ENCODE measurements at places on chromosomes 6 and 20.

DNA sequence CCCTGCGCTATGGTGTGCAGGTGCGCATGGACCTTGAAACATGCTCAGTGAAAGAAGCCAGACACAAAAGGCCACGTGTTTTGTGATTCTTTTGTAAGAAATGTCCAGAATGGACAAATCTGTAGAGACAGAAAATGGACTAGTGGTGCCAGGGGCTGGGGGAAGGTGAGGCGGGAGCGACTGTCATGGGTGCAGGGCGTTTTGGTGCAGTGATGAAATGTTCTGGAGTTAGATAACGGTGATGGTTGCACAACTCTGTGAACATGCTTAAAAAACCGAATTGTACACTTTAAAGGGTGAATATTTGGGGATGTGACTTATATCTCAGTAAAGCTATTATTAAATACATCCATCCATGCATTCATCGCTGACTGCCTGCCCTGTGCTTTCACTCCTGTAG lies 31.7 kb upstream of the NTSR1 start:
- no peak for DNase-seq

DNA sequence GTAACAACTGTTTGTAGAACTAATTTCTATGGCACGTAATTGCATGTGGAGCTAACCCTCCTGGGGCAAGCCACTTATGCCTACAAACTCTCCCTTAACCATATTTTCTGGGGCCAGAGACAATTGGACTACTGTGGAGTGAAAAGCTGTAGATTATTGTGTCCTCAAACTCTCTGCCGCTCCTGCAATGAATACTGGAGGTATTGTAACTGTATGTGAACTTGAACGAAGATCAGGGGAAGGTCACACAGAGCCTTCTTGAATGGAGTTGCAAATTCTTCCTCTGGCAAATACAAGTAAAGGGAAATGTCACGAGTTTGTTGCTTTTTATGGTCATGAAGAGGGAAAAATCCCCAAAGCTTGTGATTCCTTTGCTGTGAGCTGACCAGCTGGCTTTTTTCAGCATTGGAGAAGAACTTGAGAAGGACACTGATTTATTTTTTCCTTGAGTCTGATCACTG lies 18.2 kb downstream of the AKAP12 start:
- DNase-seq: no peak

DNA sequence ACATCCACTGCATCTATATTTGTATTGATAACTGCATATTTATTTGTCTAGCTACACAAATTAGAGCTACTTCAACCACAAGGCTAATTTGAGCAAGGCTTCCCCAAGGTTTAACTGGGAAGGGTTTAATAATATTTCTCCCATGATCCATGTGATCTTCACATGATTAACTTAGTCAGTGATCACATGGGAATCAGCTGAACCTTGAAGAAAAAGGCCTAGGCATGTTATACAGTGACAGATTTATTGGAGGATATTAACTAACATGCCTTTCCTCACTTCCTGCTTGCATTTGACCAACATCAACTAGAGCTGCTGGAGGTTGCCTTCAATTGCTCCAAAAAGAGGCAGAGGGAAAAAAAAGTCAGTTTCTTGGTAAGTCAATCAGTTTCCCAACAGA lies 417.0 kb downstream of the HAO1 start:
- DNase-seq: no peak

DNA sequence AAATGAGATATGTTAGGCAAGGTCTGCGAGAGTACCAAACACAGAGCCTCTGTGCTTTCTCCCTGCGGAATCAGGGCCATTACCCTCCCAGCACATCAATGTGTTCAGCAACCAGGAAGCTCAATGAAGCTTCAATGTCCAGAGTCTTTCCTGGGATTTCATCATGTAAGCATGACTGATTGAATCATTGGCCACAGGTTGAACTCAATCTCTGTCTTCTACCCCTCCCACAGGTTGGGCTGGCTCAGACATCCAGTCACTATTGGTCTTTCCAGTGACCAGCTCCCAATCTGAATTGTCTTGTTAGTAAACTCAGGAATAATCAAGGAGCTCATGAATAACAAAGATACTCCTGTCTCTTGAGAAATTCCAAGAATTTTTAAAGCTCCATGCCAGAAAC lies 2.7 kb upstream of the DTD1 start:
- DNase-seq: no peak

- no peak for DNase-seq
These were observed 387.3 kb upstream of the EPHA7 start for GRCh38 chr6:93806409-93807270.

DNA sequence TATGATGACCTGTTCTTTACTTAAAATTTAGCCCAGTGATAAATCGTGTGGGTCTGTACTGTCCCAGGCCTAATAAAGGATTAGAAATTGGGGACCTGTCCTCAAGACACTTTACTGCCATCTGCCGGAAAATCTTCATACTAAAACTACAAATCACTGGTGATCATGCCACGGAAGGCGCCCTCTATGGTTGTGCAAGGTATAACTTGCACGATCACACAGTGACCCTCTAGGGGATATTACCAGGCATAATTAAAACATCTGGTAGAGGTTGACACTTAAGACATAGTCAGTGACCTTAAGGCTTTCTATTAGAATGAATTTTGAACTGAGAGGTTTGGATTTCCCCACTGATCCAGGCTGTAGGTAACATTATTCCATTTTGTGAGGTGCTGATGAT lies 172.6 kb downstream of the BMP2 start:
- peak; percentile 10 for DNase-seq

GRCh38 chr6:28225056-28225834 lies at the start of gene ZSCAN9:
Gene ZSCAN9 (plus strand): TSS chr6:28225275. CDS start chr6:28227085, 1,810 bp downstream.
- DNase-seq: peak; percentile 78

- DNase-seq: no peak
These were observed 48.1 kb downstream of the WDR27 start for GRCh38 chr6:169653691-169654090.

Data from hematopoietic multipotent progenitor cell treated with erythropoietin and hydrocortisone succinate and interleukin-3 and kit ligand, for 8 days (in vitro differentiated cells).